ENCODE measurements at places on chromosomes 7 and 10.

DNA sequence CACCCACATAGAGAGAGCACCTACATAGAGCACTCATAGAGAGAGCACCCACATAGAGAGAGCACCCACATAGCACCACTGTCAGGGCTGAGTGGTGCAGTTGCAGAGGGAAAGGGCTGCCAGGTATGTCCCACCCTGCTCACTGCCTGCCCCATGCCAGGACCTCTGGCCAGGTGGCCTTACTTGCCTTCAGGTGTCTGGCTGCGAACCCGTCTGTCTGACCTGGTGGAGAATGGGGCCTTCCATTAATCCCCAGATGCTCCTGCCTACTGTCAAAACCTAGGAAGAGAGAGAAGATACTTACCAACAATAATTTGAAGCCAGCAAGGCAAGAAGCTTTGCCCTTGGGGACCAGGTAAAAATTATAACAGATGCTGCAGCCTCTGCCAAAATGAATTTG lies 51.1 kb downstream of the INSIG1 start:
- DNase-seq = no peak

DNA sequence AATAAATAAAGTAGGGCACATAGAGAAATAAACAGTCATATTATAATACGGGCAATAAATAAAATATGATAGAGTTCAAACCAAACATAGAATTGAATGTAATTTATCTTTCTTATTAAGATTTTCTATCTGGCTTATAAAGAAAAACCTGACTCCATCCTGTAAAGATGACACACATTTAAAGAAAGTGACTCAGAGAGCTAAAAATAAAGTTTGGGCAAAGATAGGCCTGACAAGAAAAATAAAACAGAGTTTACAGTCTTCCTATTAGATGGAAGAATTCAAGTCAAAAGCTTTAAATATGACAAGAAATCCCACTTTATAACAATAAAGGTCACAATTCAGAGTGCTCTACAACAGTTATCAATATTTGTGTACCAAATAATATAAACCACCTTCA lies 580.6 kb downstream of the PHTF2 start:
- DNase-seq = no peak

- no peak for DNase-seq
Observed at GRCh38 chr10:12418725-12419261, 69.4 kb downstream of the CAMK1D start.

DNA sequence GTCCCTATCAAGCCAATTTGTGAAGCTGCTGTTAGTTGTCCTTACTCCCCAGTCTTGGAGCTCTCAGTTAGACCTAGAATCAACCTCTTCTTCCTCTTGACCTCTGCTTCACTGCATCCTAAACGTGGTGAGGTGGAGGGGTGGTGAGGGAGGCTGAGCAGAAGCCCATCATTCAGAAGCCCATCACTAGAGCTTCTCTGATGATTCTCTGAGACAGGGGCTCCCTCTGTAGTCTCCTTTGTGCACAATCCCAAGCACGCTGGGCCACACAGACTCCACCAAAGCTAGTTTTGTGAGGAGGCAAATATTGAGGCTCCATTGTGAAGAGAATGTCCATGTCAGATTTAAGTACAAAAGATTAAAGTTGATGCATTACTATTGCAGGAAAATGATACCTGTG lies 163.8 kb upstream of the PRSS1 start:
- DNase-seq = no peak

GRCh38 chr7:133275446-133276095 lies 22.7 kb downstream of the EXOC4 start:
- no peak for DNase-seq

DNA sequence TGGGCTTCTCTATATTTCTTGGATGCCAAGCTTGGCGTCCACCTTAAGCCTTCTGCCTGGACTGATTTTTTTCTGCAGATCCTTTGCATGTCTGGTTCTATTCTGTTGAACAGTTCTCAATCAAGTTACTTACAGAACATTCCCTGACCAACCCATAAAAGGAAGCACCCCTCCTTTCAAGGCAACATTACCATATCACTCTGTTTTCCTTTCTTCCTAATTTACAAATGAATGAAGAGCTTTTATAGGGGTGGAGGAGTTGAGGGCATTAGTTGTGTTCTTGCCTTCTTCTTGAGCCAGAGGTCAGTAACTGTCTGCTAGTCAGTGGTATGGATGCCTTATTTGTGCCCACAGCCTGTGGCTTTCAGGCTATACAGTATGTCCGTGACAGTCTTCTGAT lies 361.0 kb downstream of the PHTF2 start:
- no peak for DNase-seq

DNA sequence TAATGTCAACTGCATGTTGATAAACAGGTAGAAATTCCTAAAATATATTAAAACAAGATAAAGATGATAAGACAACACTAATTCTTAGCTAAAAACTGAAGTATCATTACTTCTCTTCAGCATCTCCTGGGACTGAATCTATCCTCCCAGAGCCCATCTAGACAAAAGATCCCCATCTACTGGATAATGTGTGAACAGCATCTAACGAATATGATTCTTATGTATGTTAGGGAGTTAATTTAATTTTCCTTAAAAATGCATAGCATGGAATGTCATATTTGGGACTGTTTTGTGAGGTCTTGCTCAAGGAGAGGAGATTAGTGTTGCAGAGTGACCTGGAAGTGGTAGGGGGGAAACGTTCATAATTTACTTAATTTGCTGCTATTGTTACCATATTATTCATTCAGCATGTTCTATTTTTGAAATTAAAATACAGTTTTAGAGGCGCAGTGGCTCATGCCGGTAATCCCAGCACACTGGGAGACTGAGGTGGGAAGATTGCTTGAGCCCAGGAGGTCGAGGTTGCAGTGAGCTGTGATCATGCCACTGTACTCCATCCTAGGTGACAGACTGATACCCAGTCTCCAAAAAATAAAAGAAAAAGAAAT lies 305.1 kb upstream of the CSTF2T start:
- DNase-seq = no peak

GRCh38 chr7:80827239-80827633 lies 91.6 kb downstream of the SEMA3C start:
- no peak for DNase-seq

GRCh38 chr7:111075498-111075897 lies 15.4 kb upstream of the LRRN3 start:
- DNase-seq = no peak

- no peak for DNase-seq
Observed at GRCh38 chr7:125257617-125258016, 328.0 kb upstream of the POT1 start.

- no peak for DNase-seq
Observed at GRCh38 chr7:98771519-98771918, 98.3 kb downstream of the TMEM130 start.

GRCh38 chr10:125343118-125343925 lies 183.0 kb upstream of the CTBP2 start:
- DNase-seq = no peak

DNA sequence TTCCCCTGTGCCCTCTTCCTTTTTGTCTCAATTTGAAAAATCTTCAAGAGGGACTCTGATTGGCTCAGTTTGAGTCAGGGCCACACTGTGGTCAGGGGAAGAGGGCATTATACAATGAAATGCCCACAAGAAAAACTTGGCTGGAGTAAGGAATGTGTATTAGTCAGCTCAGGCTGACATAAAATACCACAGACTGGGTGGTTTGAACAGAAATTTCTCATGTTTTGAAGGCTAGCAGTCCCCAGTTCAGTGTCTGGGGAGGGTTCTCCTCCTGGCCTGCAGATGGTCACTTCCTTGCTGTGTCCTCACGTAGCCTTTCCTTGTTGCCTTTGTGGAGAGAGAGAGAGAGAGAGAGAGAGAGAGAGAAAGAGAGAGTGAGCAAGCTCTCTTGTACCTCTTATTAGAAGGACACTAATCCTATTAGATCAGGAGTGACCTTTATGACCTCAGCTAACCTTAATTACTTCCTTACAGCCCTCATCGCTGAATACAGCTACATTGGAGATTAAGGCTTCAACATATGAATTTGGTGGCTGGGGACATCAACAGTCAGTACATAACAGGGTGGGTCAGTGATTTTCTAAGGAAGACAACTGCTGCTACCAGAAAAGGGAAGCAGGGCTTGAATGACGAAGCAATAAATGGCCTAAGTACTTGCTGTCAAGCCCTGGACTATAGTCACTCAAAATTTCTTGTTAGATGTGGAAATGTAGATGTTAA lies 25.8 kb upstream of the FAM13C start:
- no peak for DNase-seq

DNA sequence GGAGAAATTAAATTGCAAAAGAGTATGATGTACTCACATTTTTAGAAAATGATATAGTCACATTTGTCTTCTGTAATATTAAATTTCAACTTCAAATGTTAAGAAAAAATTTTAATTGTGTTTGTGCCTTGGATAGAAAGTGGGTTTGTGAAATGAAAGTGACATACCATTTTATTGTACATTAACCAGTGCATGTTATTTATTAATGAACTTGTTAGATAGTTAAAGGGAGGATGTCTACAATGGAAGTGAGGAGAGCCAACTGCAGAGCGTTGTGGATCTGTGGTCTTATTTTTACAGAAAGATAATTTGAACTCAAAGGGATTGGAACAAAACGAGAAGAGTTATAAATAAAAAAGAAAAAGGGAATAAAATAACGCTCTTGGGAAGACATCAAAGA lies 291.7 kb downstream of the ARL4A start:
- DNase-seq = no peak

DNA sequence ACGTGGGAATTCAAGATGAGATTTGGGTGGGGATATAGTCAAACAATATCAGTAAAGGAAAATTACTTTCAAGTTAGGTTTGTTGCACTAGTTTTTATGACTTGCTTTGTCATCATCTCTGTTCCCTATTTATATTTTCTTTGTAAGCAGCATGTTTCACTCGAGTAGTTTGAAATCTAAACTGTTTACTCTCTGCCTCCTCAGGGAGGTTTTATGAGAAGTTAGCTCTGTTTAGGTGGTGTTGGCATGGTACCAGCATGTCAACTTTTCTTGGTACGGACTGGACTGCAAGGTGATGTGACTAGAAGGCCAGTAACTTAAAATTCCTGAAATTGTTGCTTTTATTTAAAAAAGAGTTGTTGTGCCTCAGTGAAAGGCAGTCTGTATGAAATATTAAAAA lies 59.2 kb upstream of the MTPN start:
- no peak for DNase-seq

DNA sequence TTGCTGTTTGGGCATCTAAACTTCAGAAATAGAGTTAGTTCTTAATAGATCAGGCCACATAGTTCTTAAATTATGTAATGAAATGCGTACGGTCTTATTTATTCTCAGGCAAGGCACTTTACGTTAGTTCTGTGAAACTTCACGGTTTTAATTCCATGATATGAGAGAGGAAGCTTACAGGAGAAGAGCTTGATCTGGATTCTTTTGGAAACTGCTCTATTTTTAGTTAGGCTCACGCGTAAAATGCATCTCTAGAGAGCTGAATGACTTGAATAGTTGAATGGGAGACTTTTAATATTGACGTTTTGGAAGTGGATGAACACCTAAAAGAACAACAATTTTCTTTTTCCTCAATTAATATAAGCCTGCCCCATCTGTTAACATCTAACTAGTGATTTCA lies 71.1 kb downstream of the PRKG1 start:
- no peak for DNase-seq

DNA sequence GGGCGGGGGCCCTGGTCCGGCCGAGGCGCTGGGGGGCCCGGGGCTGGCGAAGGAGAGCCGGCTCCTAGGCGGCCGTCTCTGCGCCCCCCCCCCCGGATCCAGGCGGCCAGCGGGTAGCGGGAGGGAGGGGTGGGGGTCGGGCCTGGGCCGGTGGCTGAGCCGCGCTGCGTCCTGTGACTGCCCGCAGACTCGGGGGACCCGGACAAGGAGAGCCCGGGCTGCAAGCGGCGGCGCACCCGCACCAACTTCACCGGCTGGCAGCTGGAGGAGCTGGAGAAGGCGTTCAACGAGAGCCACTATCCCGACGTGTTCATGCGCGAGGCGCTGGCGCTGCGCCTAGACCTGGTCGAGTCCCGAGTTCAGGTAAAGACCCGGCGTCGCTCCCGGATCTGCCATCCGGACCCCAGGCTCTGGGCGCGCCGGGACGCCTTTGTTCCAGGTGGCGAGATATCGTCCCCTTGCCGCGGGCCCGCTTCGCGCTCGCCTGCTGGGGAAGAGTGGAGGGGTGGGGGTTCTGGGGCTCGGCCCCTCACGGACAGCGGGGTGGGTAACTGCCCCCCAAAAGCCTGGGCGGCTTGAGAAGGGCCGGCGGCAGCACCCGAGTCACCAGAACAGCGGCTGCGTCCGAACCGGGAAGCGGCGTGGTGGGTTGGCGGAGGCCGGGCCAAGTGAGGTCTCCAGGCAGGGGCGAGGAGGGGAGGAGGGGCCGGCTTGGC lies 819 bp downstream of the UNCX start:
- DNase-seq = no peak

DNA sequence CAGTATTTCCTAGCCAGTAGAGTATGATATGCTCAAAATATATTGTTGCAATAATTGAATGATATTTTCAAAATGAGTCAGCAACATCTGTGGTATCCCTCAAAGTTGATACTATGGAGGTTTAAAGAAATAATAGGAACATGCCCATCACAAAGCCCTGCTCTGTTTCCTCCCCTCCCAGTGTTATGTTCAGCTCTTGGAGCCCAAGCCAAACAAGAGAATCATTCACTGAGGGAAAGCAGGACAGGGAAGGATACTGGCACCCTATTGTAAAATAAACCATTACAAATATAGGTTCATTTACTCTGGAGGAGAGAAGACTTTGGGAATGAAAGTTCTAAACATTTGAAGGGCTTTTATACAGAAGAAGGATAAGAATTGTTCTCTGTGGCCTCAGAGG lies 37.6 kb downstream of the SORCS3 start:
- DNase-seq = no peak

GRCh38 chr7:95772771-95773581 lies 622 bp downstream of the DYNC1I1 start:
- DNase-seq = no peak

DNA sequence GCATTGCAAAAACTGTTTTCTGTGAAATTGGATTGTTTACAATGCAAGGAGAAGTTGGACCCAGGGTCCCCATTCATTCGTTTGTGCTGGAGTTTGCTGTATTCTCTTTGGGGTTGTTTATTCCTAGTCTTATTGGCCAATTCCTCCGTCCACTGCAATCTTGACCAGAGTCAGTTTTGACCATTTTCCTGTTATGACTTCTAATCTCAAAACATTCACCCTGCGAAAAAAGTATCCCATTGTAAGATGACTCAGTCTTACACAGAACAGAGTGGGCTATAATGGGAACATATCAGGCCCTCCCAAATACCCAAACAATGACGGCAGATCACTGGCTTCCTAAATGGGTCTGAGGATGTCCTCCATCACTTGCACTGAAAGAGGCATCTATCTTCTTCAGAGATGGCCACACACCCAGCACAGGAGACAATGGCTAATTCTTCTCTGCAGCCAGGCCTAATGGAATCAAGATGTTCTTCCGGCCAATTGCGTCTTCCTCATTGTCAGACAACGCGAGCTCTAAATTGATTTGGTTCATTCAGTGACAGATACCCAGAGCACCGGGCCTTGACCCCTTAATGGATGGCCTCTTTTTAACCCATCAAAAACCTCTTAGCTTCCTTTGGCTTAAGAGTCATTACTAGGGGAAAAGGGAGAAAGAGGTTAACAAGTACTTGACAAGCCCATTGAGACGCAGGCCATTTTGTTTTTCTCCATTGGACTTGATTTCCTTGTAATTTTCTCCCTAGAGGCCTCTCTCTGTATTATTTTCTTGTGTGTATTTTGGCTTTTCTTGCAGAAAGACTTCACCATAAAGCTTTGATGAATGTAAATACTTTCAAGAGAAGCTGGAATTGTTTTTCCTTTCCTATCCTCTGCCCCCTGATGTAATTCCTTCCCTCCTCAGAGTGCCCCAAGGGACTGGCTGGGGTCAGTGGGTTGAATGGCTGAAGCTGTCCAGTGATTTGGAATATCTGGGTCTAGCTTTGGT lies 129.6 kb downstream of the PRPF18 start:
- DNase-seq = no peak

Measured in stimulated activated CD8-positive, alpha-beta memory T cell treated with anti-CD3 and anti-CD28 coated beads, Interleukin-7, amount 100 ng/mL, for 48 hours (primary cell).